CD4-positive, alpha-beta T cell treated with Interleukin-17A for 4 hours (primary cell): ENCODE measurements at places on chromosomes 7 and 10.

DNA sequence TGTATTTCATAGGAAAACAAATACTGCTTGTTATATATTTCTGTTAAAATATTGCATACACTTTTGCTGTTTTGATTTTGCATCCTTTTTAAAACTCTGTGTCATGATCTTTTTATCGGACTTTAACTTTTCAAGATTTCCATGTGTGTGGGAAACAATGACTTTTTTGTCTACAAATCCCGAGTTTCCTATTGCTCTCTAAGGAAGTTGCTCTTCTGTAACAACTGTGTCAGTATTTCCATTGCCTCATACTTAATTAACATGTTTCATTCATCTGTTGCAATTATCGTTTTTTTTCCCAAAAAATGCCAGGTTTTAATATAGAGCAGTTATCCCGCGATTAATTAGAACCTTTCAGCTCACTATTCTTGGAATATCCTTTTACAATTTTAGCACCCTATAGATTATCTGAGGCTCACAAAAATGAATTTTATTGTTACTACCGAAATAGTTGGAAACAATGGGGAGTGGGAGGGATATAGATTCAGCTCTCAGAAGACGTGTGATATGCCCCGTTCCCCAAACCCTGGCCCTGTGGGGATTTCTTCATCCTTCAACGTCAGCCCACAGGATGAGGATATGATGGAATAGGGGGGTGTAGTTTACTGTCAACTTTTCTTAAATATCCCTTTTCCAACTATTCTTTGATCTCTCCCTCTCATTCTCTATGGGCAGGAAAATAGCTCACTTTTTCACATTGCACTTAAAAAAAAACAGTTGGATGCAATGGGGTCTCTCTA lies 297.6 kb upstream of the IGFBP3 start:
- no peak for DNase-seq

DNA sequence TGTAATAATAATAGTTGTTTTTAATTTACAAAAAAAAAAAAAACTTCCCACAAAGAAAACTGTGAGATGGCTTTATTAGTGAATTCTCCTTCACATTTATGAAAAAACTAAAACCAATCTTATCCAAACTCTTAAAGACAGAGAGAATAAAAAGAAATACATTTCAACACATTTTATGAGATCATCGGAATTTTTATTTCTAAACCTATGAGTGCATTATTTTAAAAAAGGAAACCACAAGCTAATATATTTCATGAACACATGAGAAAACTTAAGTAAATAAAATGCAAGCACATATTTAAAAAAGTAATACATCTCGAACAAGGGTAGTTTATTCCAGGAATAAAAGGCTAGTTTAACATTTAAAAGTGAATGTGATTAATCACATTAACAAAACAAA lies 31.5 kb downstream of the C7orf25 start:
- no peak for DNase-seq

DNA sequence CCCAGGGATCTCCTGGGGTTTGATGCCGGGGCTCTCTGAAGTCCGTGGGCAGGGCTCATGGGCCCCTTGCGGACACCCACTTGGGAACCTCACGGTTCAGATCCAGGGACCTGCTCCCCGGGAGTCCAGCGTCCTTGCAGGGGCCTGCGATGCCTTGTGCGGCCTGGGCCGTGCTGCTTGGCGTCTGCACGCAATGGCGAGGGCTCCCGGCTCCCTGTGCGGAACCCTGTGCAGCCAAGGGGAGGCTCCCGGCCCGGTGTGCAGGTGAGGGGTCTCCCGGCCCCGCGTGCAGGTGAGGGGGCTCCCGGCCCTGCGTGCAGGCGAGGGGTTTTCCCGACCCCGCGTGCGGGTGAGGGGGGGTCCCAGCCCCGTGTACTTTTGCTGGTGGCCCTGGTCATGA lies 146.7 kb downstream of the DNAJB6 start:
- no peak for DNase-seq

DNA sequence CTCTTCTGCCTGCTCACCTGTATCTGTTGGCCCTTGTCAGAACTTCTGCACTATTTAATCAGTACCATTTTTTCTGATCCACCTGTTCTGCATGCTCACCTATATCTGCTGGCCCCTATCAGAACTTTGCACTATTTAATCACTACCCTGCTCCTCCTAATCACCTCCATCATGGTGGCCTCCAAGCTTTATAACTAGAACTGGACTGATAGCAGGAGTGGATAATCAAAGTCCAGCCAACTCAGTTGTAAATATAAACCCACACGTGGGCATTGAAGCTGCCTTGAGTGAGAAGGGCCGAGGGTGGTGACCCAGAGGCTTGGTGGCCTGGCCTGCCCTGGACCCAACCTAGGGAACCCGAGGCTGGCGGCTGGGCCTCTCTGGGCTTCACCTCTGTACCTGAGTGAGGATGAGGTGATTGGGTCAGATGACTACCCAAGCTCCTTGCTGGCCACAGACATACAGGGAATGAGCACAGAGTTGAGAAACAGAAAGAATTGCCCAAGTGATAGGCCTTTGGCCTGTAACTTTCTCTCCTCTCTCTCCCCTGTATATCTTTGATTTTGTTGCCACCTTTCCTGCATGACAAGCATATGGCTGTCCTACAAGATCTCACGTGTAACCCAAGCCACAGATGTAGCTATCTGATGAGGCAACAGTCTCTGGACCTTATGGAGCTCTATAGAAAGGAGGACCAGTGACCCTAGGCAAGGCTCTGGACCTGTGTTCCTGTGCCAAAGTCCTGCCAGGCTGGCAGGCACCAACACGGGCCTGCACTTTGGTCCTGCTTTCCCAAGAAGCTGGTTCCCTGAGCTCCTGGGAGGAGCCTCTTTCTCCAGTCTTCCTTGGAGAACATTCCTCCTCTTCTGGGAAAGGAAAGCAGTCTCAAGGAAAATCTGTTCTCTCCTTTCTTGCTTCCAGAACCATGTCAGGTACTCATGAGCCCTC lies 23.4 kb upstream of the FAM3C start:
- DNase-seq: no peak

GRCh38 chr10:3776796-3777571 lies 8.0 kb downstream of the KLF6 start:
- DNase-seq: peak; percentile 71

GRCh38 chr10:71368643-71369042 lies 28.1 kb upstream of the CDH23 start:
- DNase-seq: no peak

DNA sequence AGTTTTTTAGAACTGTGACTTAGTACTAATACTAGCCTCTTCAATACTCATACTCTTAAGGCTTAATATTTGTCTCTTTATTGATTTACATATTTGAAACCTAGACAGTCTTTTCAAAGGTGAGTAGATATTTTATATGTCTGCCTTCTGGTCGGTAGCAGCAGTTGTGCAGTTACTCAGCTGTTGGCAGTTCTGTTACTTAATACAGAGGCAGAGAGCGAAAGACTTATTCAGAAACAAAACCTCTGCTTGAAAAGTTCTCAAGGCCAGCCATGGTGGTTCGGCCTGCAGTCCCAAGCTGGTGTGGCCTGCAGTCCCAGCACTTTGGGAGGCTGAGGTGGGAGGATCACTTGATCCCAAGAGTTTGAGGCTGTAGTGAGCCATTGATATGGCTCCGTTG lies 84.2 kb downstream of the AUTS2 start:
- DNase-seq: no peak

GRCh38 chr10:7913126-7913872 lies 95.0 kb downstream of the TAF3 start:
- no peak for DNase-seq

DNA sequence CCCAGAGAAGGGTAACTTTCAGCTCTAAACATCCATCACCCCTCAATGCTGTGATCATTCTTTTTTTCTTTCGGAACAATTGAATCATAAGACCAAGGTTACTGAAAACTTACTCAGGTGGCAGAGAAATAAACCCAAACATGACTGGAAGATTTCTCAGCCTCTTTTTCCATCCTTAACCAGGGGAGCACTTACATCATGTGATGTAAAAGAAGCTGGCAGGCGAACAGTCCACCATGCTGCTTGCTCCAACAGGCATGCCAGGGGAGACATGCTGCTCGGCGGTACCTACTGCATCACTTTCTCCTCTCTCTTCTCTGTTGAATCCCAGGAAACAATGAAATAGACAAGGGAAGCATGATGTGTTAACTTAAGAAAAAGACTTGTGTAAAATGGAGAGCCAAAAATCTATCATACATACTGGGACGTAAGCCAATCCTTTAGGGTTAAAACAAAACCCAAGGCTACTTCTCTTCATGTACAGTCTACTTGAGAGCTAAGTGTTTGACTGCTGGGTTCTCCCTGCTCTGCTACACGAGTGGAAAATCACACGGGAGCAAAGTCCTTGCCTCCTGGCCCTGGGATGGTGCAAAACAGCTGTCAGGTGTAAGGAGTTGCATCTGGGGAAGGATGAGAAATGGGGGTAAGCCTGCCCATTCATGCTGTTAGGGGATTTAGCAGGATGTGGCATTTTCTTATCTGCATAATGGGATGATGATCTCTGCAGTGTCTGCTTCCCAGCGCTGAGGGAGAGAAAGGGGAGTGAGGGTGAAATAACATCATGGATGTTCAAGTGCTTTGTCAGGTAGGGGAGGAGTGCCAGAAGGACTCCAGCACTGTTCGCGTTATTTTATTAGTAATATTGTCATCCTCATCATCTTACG lies 64.3 kb upstream of the ZNF438 start:
- DNase-seq: no peak

DNA sequence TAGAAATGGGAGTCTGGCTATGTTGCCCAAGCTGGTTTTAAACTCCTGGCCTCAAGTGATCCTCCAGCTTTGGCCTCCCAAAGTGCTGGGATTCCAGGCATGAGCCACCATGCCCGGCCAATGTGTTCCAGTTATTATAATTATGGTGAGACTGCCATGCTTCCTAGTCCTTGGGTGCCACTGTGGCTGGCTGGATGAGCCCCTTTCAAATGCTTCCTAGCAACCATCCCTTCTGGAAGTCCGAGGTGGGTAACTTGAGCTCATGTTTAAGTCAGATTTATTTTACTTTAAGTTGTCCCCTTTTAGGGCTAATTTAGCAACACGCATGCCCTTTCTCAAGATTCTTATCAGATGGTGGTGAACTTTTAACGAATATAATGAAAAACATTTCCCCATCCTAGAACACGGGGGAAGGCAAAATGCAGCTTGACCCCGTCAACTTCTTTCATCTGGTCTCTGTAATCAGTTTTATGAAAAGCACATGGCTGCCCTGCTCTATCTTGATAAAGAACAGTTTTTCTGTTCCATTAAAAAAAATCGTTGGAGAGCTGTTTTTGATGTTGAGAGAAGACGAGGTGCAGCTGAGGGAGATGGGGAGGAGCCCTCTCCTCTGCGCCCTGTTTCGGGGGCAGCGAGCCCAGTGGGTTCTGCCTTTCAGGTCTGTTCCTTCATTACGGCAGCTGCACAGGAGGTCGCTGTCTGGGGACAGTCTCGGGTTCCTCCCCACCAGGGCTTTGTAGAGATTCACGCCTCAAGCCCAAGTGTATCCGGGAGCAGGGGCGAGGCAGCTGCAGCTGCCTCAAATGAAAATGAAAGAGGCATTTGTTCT lies 61.0 kb upstream of the MKI67 start:
- DNase-seq: peak; percentile 59

GRCh38 chr10:132875435-132875834 lies 66.9 kb downstream of the CFAP46 start:
- DNase-seq: no peak

GRCh38 chr7:128029405-128029995 lies 1.7 kb downstream of the LRRC4 start:
- DNase-seq: no peak

DNA sequence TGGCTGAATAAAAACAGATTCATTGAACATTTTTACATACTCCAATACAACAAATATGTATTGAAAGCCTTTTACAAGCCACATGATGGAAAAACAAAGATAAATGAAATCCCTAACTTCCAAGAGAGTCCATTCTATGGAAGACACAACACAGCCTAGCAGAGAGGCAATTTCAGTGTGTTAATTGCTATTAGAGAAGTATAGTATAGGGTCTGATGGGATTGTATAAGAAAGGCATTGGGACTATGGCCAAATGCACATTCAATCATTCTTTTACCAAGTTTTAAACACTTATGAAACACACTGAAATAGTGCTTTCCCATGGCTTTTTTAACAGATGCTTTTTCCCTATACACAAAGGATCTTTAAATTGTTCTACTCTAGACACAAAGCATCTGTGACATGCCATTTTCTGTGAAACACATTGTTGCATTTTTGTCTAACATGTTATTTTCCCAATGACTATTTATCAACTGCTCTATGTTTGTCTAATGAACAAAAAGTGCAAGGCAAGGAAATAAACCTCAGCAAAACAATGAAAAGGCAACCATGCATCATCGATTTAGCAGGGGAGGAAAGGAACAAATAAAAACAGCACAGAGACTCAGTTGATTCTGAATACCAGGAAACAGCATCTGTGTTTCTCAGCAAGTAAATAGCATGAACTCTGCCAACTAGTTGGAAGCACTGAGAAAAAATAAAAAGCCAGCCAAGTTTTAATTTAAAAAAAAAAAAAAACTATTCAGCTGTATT lies 42.4 kb upstream of the PHYHIPL start:
- no peak for DNase-seq

DNA sequence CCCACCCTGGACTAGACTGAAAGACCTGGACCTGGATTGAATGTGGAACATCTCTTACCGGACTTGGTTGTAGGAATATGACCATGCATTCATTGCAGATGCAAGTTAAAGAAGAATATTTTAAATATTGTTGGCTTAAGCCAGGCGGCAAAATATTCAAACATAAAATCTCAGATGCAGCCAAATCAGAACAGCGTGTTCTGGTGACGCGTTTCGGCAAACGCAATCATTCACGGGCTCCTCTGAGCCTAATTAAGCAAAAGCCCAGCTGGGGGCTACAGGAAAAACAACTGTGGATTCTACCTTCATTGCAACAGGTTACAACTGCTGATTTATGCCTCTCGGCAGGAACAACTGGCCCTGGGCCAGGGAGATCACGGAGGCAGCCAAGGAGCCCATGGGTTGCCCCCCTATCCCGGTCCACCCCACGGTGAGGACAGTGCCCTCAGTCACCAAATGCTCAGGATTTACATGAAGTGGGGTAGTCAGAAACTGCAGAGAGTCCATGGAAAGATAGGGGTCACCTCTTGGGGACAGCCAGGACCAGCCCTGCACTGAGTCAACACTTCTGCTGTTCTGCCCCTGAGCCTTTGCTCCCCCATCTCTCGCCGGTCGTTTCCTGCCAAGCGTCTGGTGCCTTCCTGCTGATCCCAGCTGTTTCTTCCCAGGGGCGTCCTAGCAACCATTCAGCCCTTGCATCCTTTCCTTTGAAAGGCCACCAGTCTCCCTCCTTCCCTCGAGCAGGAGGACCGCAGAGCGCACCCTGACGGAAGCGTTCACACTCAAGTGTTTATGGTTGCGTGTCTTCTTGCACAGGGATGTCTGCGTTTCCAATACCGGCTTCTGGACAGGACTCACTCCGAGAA lies 64.4 kb upstream of the SFMBT2 start:
- DNase-seq: no peak

GRCh38 chr10:14253079-14253478 lies 77.6 kb downstream of the FRMD4A start:
- DNase-seq: no peak

DNA sequence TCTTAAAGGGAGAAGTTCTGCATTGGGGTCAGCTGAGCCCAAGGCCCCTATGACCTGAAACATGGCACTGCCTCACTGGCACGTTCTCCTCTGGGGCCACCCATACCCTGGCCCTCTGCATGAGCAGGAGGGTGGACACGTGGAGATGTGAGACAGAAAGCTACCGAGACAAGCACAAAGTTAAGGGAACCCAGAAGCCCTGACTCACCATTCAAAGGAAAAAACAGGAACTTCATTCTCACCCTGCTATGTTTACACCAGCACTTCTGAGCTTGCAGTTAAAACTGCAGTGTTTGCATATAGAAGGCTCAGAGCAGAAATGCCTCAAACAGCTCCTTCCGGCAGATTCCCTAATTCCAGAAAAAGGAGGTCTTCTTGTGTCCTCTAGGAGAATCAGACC lies 41.7 kb downstream of the DENND11 start:
- no peak for DNase-seq

- no peak for DNase-seq
These were observed 8.4 kb downstream of the PROSER2 start for GRCh38 chr10:11831520-11831951.
